T-helper 2 cell treated with Interferon-gamma antibody and Interleukin-4, amounts not matched to agents 5 μg/mL and 100 μg/mL, for 36 hours (primary cell): ENCODE measurements at places on chromosomes 4 and X.

GRCh38 chr4:101355246-101355645 is 7.9 kb upstream of the PPP3CA start:
- DNase-seq = no peak

DNA sequence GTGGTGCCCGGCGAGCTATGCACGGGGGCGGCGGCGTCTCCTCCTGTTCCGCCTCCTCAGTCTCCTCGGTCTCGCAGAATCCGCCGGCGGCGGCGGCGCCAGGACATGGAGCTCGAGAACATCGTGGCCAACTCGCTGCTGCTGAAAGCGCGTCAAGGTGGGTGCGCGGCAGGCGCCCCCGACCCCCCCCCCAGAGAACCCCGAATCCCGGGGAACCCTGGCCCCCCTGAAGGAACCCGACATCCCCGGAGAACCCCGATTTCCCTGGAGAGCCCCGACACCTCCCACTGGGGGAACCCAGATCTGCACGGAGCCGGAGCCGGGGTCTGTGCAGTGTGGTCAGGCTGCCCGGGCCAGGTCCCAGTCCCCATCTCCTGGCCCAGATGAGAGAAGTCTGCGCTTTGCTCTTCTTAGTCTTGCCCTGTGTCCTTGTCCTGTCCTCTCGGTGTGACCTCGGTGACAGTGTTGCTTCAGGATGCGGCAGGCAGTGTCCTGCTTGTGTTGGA is 648 bp downstream of the GRK4 start:
- no peak for DNase-seq

DNA sequence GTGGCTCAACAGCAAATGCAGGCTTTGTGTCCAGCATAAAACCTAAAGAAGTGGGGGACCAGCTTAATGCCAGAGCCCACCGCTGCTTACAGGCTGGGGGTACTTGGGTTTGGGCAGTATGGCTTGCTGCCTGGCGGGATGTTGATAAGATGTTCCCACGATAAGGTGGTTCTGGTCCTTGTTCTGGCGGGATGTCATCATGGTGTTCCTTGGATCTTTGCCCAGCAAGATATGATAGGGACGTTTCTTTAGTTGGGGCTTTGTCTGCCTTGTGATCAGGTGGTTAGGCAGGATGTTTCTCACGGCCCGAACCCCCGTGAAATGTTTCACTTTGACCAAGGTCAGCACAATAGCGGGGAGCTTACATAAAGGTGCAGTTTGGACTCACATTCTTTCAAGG is 35.3 kb downstream of the PNPLA4 start:
- no peak for DNase-seq

- DNase-seq = no peak
Observed at GRCh38 chr4:60223208-60223923, 976.8 kb upstream of the ADGRL3 start.

DNA sequence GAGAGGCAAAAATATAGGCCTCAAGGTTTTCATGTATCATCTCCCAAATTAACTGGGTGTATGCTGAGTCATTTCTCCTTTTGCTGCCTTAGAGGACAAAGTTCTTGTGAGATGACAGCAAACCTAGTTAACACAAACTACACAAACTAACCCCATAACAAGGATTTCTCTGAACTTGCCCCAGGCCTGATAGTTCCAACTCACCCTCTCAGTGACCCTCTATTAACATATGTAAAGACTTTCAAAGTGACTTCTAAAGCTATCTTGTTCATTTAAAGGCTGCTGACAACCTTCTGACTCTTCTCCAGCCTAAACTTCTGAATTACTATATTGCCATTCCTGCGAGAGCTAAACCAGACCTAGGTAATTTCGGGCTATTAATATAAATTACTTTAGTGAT is 43.2 kb upstream of the CCDC149 start:
- no peak for DNase-seq

DNA sequence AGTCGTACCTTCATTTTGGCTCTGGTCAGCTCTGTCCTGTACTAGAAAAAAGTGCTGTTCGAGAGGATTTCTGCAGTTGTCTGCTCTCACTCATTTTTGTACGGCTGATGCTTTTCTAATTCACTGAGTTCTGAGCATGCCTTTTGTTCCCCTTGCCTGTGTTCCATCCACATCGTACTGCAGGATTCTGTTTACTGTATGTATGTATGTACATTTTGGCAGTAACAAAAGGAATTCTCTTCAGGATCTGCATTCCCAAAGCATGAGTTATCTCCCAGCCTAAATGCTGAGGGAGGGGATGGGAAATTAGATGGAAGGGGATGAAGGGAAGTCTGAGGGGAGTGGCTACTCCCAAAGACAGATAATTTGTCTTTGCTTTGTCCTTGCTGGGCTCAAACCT is 87.6 kb downstream of the GBA3 start:
- DNase-seq = no peak

GRCh38 chrX:68872171-68872570 is 43.4 kb downstream of the EFNB1 start:
- DNase-seq = no peak

- DNase-seq = no peak
Observed at GRCh38 chr4:8115916-8116315, 42.7 kb downstream of the ABLIM2 start.

GRCh38 chr4:33924239-33924638 is 2320.1 kb downstream of the ARAP2 start:
- no peak for DNase-seq

- DNase-seq = no peak
Observed at GRCh38 chr4:152780267-152780778, 569 bp downstream of the ARFIP1 start.

- no peak for DNase-seq
Observed at GRCh38 chr4:3310301-3311094, 17.7 kb downstream of the RGS12 start.

DNA sequence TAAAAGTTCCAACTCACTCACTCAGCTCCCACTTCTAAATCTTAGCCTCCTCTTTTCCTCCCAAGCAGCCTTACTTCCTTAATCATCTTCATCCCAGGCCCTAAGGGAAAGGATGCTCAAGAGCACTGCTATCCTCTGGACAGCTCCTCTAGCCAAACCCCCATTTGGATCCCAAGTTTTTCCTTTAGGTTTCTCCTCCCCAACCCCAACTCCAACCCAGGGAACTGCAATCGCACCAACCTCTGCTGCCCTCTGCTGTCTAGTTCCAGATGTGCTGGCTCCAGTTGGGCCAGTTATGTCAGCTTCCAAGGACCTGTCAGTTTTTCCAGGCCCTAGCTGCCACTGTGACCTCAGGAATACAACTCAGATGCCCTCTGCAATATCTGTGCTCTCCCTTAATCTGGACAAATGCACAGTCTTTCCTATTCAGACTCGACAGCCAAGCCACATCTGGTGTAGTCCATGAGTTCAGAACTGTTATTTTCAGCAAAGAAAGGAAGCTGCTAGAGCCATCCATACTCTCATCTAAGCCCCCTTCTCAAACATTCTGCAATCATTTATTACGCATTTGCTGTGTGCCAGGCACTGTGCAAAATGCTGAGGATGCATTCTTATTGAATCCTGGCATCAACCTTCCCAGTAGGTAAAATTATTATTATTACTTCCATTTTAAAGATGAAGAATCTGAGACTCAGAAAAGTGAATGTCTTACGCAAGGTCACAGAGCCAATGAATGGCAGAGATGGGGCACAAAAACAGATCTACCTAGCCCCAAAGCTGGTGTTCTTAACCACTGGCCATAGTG is 12.3 kb upstream of the XPNPEP2 start:
- no peak for DNase-seq

DNA sequence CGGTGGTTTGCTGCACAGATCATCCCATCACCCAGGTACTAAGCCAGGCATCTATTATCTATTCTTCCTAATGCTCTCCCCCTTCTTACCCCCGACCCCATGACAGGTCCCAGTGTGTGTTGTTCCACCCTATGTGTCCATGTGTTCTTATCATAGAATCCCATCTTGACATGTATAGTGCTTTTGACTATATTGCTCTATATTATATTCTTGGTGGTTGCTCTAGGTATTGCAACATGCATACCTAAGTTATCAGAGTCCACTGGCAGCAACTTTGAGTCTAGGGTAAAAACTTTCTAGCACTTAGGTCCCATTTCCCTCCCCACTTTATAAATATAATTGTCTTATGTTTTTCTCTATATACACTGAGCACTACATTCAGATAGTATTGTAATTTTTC is 170.3 kb downstream of the TBX22 start:
- no peak for DNase-seq

DNA sequence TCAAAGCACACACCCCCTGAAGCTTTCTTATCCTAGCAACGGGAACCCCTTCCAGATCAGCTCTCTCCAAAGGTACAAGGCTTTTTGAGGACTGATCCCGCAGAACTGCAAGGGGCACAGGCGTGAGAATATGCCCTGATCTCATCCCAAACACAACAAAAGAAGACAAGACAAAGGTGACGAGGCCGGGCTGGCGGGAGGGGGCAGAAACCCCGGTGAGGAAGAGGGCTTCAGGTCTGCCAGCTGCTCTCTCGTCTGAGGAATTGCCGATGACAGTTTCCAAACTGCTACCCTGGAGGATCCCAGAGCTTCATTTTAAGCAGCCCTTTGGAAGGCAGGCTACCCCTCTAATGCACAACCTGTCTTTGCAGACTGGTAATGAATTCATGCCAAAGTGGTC is 3.4 kb downstream of the HCFC1 start:
- DNase-seq = no peak

GRCh38 chr4:162839814-162840213 is 326.9 kb downstream of the NAF1 start:
- DNase-seq = no peak

- no peak for DNase-seq
Observed at GRCh38 chr4:85707611-85708010, 232.7 kb downstream of the ARHGAP24 start.

DNA sequence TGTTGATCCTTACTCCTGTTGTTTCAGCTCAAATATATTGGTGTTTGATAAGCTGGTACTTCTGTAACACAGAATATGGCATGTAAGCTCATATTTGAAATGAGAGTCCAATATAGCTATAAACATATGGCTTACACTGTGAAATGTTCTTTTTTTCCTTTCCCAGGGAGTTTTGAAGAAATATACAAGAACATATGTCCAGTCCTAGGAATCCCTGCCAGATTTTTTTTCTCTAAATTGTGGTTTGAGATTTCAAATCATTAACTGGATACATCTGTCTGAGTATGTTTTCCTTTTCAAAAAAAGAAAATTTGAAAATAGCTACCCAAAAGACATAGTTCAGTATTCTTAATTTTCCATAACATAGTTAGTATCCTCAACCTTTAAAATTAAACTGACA is 60.2 kb downstream of the HMGB2 start:
- DNase-seq = no peak

DNA sequence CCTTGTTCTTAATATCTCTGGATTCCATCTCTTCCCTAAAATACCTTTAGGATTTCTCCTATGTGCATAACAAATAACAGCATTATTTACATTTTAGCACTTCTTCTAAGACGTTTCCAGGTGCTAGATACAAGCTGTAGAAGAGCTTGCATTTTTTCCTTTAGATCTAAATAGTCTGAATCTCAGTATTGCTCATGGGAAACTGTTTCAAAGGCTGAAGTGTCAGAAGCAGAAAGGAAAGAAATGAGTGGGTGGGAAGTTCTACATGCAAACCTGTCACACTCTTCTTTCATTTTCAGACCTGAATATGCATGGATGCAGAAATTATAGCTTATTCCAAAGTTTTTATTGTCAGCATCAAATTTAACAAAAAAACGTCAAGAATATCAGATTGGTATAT is 41.8 kb downstream of the FGF13 start:
- DNase-seq = no peak

- peak; percentile 47 for DNase-seq
Observed at GRCh38 chr4:38860788-38861424, 4.3 kb upstream of the TLR6 start.

DNA sequence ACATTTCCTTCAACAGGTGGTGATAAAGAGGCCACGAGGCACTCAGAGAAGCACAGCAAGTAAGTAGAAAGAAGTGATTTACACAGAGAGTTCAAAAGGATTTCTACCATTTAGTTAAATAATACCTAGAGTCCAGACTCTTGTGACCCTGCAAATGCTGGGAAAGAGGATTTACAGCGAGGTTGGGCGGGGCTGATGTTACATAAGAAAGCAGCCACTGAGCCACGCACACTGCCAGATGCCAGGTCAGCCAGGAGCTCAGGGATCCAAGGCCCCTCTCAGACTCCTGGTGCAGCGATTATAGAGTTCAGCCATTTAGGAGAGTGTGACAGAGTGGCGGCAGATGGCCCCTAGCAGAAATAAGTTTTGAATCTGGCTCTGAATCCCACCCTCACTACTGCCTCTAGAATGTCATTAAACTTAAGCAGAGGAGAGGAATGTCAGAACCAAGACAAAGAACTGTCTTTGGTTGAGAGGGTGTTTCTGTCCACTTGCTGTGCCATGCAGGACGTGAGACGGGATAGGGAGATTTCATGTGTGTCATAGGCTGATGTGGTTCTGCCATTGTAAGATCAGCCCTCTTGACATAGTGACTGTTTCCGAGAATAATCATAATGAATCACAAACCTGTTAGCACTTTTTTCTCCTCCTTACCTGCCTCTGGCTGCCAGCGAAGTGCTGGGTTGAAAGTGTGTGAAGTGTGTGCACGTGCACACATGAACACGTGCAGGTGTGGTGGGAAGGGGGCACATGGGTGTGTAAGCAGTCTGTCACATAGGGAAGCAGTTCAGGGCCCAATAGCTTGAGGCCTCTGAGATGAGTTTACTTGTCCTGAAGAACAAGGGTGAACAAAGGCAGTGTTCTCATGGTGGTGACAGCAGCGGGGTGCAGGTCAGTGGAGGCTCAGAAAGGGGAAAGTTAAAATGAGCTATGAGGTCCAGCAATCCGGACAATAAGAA is 50.1 kb downstream of the MFAP3L start:
- no peak for DNase-seq

GRCh38 chr4:104064646-104065577 is 345.1 kb upstream of the TACR3 start:
- DNase-seq = no peak

GRCh38 chrX:14997271-14997670 is 124.0 kb downstream of the MOSPD2 start:
- DNase-seq = no peak

DNA sequence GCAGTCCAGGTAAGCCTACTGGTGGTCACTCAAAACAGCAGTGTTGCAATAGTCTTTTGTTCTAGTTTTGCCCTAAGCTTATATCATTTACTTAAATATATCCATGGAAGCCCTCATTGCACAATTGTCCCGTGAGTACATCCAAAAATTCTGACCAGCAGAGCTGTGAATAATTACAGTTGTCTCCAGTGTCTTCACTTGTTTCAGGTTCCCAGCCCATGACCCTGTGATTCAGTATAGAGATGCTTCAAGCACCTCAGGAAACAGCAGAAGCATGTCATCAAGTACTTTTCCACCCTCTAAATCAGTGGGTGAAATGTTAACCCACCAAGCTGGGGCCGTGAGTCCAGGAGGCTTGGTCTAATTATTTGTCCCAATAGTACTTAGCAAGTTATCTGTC is 214.9 kb upstream of the RPS6KA3 start:
- DNase-seq = no peak

DNA sequence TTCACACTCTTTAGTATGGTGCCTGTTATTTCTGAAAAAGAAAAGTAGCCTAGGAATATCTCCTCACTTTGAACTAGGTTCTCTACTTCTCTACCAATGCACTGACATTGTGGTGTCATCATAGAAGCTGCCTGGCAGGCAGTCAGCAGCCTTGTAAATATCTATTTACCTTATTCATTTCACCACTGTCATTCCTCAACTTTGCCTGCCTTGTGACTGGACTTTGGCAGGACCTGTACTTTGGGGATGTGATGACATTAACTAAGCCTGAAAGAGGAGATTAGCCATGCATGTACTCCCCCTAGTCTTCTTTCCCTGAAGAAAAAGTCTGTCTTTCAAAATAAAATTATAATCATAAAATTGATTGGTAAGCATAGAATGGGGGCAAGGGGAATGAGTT is 207.2 kb downstream of the ARAP2 start:
- DNase-seq = no peak

- peak; percentile 26 for DNase-seq
Observed at GRCh38 chrX:53188763-53189162, 36.2 kb downstream of the KDM5C start.
